ENCODE measurements at places on chromosomes 2 and 18. TPM values are rescaled to one million over a fixed set of nuclear protein-coding genes. Genes with fewer than 3 reads are reported as not detected.
A peak's percentile ranks its signal among the peaks of the same experiment; 100 is the strongest.

The OR6B2 gene
- not detected for total RNA-seq

GRCh38 chr2:6828299-6828584 is 37.5 kb downstream of the CMPK2 start:
- DNase-seq, result no peak

DNA sequence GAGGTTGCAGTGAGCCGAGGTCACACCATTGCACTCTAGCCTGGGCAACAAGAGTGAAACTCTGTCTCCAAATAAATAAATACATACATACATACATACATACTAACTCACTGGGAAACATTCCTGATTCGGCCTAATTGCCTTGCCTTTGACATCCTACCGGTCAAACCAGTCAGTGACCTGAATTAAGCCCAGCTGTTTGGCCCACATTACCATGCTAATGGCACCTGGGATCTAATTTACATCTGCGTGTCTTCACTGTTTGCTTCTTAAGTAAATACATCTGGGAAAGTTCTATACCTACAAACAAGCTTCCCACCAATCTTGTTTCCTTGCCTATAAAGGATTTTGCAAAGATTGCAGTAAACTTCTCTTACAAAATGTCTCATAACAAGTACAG is 230.2 kb upstream of the ZC3H15 start:
- no peak for DNase-seq

The GKN2 gene
- not detected for total RNA-seq

The AQP4 gene
- not detected for total RNA-seq

The GPR35 gene
- 7.6 TPM for total RNA-seq

DNA sequence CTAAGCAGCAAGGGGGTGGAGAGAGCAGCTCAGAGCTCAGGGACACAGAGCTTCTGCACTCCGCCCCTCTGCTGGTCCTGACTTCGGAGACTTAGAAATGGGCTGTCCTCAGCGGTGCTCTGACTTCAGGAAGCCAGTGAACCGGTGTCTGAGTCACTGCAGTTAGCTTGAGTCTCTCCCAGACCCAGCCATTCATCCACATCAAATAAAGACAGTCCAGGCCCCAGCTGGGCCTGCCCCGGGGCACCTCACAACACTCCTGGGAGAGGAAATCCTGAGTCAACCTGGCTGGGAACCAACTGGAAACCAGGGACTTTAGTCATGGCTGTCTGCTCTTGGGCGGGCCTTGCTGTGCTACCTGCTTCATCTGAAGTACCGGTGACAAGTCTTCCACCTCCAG is 5.4 kb upstream of the ITGB6 start:
- no peak for DNase-seq

- no peak for DNase-seq
These were observed 240.2 kb downstream of the KCNS3 start for GRCh38 chr2:18118703-18119102.

The TBC1D8 gene
- total RNA-seq, result 1.1 TPM

DNA sequence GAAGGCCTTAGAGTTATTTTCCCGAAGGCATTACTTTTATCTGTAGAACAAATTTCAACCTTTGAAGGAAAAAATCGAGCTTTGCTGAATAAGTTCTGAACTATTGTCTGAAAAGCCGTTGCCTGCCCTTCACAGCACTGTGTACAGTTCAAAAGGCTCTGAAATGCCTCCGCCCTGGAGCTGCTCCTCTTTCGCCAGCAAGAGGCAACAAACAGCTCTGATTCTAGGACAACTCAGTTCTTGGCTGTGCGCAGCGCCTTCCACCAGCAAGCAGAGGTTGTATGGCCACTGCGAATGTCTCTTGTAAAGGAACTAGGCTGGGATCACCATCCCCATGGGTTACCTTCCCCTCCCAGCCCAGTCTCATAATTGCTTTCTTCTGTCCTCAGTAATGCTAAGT is 308.5 kb downstream of the GBX2 start:
- no peak for DNase-seq

DNA sequence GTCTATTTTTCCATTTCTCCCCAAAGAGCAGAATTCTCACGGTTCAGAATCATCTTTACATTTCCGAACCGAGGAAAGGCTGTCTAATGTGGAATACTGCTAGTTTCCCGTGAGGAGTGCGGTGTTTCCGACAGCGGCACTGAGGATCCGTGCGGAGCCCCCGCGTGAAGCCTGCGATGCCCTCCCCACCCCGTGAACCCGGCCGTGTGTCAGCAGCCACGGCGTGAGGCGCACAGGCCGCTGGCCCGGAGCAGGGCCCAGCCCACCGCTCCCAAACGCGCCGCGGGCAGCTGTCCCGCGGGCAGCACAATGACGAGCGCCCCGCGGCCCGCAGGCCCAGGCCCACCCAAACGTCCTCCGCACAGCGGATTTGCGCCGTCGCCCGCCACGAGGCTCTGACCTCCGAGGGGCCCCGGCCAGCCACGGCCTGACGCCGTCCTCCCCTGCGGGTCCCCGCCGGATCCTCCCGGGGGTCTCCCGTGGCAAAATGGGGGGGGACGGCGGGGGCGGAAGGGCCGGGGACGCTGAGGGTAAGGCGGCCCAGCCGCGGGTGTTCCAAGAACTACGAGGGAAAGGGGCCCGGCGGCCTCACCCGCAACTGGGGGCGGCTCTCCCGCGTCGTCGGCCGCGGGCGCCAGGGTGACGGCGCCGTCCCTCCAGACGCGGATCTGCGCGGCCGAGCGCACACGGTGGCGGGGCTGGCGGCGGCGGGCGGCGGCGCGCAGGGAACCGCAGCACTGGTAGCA is 796 bp downstream of the SPIRE1 start:
- DNase-seq, result no peak

DNA sequence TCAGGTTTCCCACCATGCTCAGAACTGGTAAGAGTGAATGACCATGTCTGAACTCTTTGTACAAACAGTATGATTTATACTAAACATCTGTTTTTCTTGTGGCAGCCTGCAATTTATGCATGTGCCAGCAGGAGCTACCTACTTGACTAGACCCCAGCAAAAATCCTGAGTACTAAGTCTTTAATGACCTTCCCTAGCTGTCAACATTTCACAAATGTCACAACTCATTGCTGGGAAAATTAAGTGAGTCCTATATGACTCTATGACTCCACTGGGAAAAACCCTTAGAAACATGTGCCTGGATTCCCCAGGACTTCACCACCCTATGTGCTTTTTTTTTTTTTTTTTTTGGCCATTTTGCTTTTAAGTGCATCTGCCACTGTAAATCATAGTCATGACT is 1225.8 kb downstream of the SUCLG1 start:
- no peak for DNase-seq

The CYTIP gene
- total RNA-seq, result 302 TPM

The NCKAP5 gene
- not detected for total RNA-seq

GRCh38 chr2:215374002-215374401 is 61.9 kb downstream of the FN1 start:
- DNase-seq, result no peak

The GNLY gene
- 141 TPM for total RNA-seq

- DNase-seq, result no peak
These were observed 285.0 kb upstream of the PARD3B start for GRCh38 chr2:204260162-204260877.

- no peak for DNase-seq
These were observed 43.4 kb downstream of the DSC3 start for GRCh38 chr18:30999186-30999585.

DNA sequence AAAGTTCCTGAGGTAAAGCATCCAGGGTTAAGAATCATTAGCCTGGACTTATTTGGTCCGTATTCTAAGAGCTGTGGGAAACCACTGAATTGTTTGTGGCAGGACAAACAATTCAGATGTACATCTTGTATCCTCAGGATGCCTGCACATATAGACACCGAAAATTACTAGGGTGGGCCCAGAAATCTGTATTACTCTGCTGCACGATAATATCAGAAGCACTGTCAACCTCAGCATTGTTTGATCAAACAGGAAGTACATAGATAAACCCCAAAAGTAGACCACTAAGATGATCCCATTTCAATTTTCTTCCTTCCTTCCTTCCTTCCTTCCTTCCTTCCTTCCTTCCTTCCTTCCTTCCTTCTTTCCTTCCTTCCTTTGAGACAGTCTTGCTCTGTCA is 34.2 kb upstream of the SPRED2 start:
- DNase-seq, result no peak

- no peak for DNase-seq
These were observed 20.1 kb upstream of the WIPF1 start for GRCh38 chr2:174617718-174618117.

DNA sequence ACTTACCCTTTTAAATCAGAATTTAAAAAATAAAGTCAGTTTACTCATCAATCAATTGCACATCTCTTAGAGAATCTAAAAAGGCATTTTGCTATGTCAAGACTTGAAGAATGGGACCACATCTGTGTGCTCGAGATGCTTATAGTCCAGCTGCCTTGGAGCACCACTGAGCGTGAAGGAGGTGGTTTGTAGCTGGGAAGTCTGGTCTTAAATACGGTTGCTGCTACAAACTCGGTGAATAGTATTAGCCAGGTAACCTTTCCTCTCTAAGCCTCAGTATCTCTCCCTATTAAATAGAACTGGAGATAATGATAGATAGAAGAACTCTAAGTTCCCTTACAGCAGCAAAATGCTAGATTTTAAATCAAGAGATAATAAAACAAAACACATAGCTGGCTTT is 289.7 kb downstream of the TRIB2 start:
- DNase-seq, result no peak

The ASB18 gene
- not detected for total RNA-seq

The CXCR1 gene
- not detected for total RNA-seq

The GATA6 gene
- total RNA-seq, result not detected

DNA sequence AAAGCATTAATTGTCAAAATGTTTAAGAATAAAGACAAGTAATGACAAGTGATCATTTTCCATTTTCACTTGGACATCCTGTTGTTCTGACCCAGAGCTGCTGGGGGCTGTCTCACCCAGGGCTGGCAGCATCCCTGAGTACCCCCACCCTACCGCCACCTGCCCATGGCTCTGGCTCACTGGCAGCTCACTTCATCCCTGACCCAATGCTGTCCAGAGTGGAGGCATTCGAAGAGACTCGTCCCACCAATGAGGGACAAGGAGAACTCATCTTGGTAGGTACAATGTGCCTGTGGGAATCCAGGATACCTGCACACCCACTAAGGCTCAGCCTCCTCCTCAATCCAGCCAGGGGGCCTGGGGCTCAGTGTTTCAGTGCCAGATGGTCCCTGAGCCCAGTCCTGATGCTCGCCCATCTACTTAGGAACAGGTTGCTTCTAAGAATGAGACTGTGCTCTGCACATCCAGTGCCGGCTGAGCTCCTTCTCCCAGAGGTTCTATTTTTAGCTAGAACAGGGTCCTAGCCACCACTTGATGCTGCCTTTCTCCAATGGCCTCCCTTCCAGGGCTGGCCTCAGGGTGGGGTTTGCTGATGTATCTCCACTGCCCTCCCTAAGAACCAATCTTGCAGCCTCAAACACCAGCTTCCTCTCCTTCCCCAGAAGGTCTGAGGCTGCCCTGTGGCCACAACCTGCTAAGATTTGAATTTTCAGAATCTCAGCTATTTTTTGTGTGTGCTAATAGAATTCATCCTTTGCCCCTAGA is 53.7 kb downstream of the ADD2 start:
- no peak for DNase-seq

- peak; percentile 24 for DNase-seq
These were observed 6.5 kb downstream of the NCAPH start for GRCh38 chr2:96342085-96342484.

DNA sequence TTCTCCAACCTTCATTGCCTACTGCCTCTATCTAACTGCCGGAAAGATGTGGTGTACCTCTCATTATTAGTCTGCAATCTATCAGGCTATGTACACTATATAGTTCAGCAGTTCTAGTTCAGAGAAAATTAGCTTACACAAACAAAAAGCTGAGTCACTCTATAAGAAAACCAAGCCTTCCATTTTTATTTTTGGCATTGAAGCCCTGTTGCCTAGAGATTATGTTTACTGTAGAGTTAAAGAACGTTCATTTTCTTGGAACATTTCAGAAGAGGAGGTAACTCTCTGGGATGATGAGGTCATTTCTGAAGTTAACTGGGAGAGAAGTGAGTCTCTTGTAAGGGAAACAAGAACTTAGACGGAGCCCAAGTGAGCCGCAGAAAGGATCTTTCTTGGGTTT is 133.5 kb downstream of the FAM124B start:
- no peak for DNase-seq

The UGT1A4 gene
- total RNA-seq, result not detected

GRCh38 chr2:10303181-10303693 is 533 bp downstream of the HPCAL1 start:
- no peak for DNase-seq

The CYS1 gene
- total RNA-seq, result 0.70 TPM

- DNase-seq, result no peak
These were observed 535.9 kb downstream of the XIRP2 start for GRCh38 chr2:167424221-167424620.

DNA sequence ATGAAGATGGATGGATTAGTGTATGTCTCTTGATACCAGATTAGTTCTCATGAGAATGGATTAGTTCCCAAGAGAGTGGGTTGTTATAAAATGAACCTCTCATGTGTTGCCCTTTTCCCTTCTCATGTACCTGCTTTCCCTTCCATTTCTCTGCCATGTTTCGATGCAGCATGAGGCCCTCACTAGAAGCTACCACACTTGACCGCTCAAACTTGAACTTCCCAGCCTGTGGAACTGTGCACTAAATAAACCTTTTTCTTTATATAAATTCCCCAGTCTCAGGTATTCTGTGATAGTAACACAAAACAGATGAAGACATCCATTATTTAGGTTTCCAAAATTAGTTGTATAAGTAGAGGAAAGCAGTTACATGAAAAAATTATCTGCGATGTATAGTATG is 73.5 kb downstream of the BABAM2 start:
- DNase-seq, result no peak

The MC4R gene
- not detected for total RNA-seq
